Stimulated activated CD4-positive, alpha-beta T cell treated with anti-CD3 and anti-CD28 coated beads, Interleukin-4, amount 100 ng/mL, for 24 hours (primary cell): ENCODE measurements at places on chromosomes 4 and X.

- DNase-seq = no peak
Measured at GRCh38 chr4:8687083-8687482, 94.5 kb downstream of the CPZ start.

GRCh38 chrX:149462849-149463248, 42.3 kb downstream of the IDS start:
- no peak for DNase-seq

DNA sequence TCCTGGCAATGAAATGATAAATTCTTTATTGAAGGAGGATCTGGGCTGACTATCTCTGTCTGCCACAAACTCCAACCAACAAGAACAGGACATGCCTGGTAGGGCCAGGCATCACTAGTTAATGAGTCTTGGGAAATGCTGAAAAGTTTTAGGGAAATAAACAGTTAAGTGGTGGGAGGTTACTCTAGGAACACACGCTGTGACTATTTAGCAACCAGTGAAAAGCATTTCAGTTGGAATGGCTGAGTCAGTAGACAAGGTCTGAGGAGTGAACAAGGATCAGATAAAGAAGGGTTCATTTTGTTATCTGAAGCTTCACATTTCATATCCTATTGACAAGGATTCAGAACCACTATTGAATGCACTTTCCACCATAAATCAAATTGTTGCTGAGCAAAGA, 394.9 kb upstream of the BOD1L1 start:
- no peak for DNase-seq

- no peak for DNase-seq
Measured at GRCh38 chr4:8869898-8870646, 1.6 kb downstream of the HMX1 start.

- DNase-seq = no peak
Measured at GRCh38 chr4:145231906-145232700, 51.7 kb upstream of the OTUD4 start.

- no peak for DNase-seq
Measured at GRCh38 chr4:158936238-158936637, 166.6 kb upstream of the RAPGEF2 start.

DNA sequence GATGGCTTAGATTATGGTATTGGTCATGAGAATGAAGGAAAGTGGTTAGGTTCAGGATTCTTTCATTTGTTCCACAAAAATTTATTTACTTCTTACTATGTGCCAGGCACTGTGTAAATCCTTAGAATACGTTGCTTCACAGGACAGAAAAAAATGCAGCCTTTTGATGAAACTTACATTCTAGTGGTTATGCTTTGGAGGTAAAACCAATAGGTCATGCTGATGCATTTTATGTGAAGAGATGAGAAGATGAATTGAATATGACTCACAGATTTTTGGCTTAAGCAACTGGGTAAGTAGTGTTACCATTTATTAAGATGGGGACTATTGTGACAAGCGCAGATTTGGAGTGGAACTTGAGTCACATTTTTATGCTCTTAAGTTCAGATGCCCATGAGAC, 165.3 kb downstream of the GLRA2 start:
- no peak for DNase-seq

DNA sequence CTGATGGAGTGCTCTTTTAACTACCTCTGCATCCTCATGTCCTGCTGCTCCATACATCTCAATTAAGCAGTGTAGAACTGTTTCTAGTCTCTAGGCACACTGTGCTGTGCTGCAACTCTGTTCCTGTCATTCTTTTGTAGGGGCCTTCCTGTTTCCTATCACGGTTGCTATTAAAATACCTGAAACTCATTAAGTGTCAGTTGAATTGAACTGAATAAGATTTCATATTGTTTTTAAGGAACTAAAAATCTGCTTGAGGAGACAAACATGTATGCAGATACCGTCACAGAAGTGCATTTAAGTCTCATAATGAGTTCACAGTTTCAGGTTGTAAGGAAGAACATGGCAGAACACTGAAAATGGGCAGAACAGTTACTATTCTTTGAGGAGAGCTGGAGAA, 170.1 kb downstream of the LARP7 start:
- DNase-seq = no peak

- no peak for DNase-seq
Measured at GRCh38 chr4:117900832-117901231, 133.5 kb upstream of the NDST3 start.

GRCh38 chrX:38275615-38276014, 51.7 kb downstream of the RPGR start:
- DNase-seq = no peak

DNA sequence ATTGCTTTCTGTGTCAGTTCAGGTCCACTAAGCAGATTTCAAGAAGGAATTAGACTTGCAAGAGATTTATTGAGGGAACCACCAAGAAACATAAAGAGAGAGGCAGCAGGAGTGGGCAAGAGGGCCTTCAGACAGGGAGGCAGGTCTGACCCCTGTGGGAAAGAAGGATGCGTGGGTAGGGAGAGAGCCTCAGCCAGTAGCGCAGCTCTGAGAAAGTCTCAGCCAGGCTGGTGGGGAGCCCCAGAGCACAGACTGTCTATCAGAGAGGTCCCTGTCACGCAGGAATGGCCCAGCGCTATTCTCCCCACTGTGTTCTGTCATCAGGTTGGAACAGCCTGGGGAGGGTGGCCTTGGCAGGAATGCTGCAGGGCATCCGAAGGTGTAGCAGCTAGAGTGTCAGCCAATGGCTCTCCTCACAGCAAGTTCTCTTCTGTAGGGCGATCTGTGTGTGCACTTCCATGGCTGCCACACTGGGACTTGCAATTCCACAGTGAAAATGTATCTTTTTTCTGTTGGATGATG, 48.0 kb downstream of the OTC start:
- no peak for DNase-seq

DNA sequence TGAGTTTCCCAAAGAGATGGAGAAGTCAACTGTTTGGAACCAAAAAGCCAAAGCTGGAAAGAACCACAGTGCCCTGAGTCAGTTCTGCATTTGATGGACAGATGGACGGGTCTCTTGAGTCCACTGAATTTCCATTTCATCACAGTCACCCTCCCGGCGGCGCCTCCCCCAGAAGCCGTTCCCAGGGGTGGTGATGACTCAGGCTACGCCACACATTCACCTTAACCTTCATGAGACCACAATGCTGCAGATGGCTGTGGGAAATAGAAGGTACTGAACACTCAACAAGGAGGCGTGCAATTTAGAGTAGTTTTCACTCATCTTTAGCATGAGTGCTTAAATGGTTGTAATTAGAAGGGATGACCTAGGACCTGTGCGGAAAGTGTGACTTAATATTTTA, 61.3 kb downstream of the STOX2 start:
- DNase-seq = no peak

DNA sequence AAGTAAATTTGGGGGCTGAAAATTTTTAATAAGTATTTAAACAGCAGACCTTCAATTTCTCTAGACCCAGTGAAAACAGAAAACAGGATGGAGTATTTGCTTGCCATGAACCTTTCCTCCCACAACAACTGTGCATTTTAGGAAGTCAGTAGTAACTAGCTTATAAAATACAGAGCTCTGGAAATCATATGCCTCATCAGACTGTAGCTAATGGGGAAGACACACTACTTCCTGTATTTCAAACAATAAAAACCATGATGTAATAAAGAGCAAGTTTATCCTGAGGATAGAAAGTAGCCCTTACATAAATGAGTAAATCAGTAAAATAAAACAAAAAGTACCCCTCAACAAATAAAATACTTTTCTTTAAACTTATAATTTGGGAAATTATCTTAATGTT, 280.1 kb upstream of the ZFP42 start:
- no peak for DNase-seq

DNA sequence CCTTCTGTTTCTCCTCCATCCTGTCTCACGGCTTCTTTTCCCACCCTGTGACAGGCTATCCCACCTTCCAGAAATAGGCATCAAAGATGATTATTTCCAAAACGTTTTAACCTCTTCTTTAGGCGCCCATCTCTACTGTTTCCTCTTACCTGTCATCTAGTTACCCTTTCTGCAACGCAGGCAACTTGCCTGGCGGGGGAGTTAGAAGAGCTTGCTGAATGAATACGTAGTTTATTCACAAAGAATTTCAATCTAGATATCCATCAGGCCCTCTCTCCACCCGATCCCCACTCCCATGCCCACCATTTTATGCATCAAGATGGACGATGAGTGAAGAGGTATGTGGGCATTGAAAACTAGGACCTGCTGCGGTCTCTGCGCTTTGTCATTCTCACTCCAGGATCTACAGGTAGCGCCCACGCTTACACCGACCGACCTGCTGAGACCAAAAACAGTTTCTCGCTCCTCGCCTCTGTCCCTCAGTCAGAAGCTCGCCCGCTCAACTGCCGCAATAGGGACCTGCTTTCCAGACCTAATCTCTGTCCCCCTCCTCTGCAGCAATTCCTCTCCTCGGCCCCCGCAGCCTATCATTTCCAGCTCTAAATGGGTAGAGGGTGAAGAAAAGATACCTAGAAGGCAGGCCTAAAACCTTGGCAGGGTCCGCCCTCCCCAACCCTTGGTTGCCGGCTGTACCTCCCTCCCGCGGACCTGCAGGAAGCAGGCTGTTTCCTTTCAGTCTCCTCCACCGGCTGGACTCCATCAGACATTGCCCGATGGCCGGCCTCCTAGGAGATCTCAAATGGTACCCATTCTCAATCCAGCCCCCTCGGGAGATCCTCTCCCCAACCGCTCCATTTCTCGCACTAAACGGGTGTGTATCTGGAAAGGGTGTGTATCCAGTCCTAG, 624 bp downstream of the BEX5 start:
- DNase-seq = peak; percentile 7

GRCh38 chrX:109140463-109140862, 341.4 kb downstream of the GUCY2F start:
- no peak for DNase-seq

GRCh38 chr4:17884063-17884462, 73.3 kb downstream of the NCAPG start:
- no peak for DNase-seq

DNA sequence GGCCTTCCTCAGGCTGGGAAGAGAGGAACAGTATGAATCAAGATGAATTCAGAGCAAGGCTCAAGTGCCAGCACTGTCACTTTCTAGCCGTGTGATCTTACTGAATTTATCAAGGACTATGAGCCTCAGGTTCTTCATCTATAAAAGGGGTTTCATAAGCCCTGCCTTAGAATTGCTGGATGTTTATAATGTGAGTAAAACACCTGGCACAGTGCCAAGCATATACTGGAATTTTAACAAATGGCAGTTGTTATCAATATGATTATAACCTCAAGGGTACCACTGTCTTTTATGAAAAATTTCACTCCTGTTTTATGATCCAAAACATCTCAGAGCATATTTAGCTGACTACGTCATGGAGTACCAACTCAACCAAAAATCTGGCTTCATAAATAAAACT, 4.0 kb downstream of the MAGEC2 start:
- no peak for DNase-seq

DNA sequence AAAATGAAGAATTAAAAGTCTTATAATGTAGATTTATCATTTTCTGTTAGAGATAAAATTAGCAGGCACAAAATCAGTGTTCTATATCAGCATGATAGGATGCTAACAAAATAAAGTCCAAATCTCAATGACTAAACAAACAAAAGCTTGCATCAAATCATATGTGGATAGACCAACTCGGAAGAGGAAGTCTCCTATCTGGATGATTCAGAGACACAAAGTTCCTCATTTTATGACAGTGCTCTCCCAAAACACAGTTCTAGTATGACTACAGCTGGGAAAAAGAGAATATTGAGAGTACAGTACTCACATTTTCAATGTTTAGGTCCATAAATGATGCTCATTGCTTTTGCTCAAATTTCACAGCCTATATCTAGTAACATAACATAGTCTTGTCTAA, 376.1 kb upstream of the CTSO start:
- DNase-seq = no peak

DNA sequence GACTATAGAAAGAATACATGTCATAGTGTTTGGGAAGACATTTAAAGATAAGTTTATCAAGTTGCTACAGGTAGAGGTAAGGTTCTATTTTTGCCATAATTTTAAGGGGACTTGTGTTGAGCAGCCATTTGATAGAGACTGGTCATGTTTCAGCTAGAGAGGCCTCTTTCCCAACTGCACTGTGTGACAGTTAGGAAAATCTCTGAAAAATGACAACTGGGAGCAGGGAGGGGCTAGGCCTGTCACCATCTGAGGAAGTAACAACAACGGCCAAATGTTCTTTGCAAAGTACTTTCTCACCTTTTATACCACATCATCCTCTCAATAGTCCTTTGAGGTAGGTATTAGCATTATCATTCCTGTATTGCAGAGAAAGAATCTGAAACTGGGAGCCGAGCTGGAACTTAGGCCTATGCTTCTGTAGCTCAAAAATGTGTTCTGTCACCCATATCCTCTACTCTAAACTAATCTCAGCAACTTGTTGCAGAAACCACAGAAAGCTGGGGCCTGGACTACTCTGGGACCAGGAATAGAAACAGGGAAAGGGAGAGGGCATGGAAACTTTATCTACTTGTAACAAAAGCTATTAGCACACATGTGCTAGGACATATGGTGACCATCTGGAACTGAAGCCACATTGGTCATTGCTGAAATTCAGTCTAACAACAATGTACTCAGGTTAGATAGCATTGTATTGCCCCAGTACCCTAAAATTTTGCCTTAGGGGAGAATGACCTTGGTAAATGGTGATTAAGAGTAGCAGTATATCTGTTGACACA, 198.9 kb downstream of the MID1IP1 start:
- no peak for DNase-seq

DNA sequence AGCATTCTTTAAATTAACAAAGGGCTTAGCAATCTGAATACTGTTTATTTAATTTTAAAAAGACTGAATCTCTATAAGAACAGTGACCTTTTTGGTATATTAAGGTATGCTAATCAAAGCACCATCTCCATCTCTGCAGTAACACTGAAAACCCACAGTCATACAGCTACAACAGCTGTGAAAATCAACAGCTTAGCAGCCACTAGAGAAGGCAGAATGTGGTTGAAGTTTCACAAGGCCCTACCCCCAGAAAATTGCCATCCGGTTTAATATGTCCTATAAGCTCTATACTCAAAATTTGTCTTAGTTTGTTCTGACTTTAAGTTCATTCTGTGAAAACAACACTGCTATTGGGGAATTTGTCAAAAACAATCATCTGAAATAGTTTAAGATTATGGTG, 128.7 kb downstream of the OPHN1 start:
- no peak for DNase-seq

DNA sequence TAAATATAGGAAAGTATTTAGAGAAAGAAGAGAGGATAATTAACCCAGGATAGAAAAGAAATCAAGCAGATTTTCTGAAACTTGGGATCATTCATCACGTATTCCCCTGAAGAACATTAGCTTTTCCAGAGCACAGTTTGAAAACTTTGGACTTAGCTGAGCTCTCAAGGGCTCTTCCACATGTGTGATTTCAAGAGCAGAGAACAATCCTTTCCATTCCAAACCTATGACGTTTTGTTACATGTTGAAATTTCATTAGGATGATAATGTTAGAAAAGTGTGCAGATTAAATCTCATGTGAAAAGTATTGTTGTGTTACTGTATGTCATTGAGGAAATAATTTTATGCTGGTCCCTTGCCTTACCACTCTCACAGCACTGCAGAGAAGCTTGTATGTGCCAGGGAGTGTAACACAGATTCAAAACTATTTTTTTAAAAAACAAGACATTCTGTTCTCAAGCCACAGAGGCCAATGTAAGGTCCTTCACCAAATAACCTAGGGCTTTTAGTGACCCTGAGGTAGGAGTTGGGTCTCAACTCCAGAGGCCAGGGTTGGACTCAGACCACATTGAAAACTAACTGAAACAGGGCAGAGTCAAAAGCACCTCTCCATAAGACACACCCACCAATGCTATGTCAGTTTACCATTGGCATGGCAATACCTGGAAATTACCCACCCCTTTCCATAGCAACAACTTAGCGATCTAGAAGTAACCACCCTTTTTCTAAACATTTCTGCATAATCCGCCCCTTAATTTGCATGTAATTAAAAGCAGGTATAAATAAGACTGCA, 141.3 kb downstream of the ANXA5 start:
- DNase-seq = no peak

- no peak for DNase-seq
Measured at GRCh38 chr4:41106081-41106480, 108.3 kb downstream of the APBB2 start.
